ENCODE measurements at places on chromosomes 2 and 18.
A peak's percentile ranks its signal among the peaks of the same experiment; 100 is the strongest.

- peak; percentile 55 for DNase-seq
Observed at GRCh38 chr2:151560289-151560688, 150.6 kb downstream of the RIF1 start.

DNA sequence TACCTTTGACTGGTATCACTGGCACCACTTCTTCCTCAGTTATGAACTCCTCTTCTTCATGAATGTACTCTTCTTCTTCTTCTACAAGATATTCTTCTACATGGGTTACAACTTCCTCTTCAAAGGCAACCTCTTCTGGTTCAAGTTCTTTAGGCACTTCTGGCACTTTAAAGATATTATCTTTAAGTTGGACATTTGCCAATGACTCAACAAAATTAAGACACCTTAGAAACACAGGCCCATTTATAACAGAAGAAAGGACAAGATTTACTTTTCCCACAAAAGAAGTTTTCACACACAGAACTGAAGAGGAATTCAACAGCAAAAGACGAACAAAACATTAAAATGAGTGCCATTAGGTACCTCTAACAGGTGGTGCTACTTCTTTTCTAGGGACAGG, 127.3 kb downstream of the TTN start:
- no peak for DNase-seq

GRCh38 chr2:1224901-1225300, 188.4 kb upstream of the TPO start:
- DNase-seq: peak; percentile 4

GRCh38 chr18:9526458-9526857, 51.1 kb downstream of the RALBP1 start:
- no peak for DNase-seq

GRCh38 chr2:37552339-37552738, 119.1 kb downstream of the CDC42EP3 start:
- DNase-seq: no peak

- DNase-seq: peak; percentile 51
Observed at GRCh38 chr2:131031431-131031841, 61.8 kb downstream of the FAM168B start.

- peak; percentile 88 for DNase-seq
Observed at GRCh38 chr2:159399716-159400415, 113.4 kb upstream of the WDSUB1 start.

GRCh38 chr2:148675708-148676107, 31.2 kb downstream of the EPC2 start:
- peak; percentile 43 for DNase-seq

GRCh38 chr18:9466846-9467245, 8.5 kb upstream of the RALBP1 start:
- DNase-seq: peak; percentile 21

- no peak for DNase-seq
Observed at GRCh38 chr2:45723857-45724256, 72.4 kb downstream of the PRKCE start.

DNA sequence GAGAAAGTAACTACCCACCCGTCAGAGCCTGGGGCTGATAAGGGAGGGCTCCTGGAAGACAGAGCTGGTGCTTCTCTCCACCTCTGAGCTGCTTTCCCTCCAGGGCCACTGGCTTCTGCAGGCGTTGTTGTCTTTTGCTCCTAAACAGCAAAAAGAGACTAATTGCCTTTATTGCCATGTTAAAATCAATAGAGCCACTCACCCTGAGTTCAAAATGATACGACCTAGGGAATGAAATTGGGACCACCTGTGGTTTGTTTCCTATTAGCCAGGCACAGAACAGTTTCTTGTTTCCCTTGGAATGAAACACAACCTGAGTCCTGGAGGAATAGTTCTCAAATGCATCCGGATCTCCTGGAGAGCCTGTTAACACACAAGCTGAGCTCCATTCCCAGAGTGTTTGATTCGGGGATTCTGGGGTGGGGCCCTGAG, 45.8 kb downstream of the TCF7L1 start:
- no peak for DNase-seq

- no peak for DNase-seq
Observed at GRCh38 chr2:232927793-232928550, 57.9 kb downstream of the SNORC start.

DNA sequence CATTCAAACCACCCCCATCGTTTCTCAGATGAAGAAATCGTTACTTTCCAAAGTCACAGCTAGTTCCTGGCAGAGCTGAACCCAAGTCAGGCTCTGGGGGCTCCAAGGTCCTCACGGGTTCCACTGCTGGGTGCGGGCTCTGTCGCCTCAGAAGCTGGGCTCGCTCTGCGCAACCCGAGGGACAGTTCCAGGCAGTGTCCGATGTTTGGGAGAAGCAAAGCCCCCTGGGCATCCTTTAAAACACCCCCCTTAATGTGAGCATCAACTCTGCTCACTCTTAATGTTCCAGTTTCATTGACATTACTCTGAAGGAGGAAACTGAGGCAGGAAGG, 796 bp downstream of the AOX1 start:
- no peak for DNase-seq

GRCh38 chr18:10139783-10140410, 226.1 kb downstream of the VAPA start:
- peak; percentile 91 for DNase-seq

GRCh38 chr2:8472545-8473323, 209.1 kb upstream of the ID2 start:
- no peak for DNase-seq

DNA sequence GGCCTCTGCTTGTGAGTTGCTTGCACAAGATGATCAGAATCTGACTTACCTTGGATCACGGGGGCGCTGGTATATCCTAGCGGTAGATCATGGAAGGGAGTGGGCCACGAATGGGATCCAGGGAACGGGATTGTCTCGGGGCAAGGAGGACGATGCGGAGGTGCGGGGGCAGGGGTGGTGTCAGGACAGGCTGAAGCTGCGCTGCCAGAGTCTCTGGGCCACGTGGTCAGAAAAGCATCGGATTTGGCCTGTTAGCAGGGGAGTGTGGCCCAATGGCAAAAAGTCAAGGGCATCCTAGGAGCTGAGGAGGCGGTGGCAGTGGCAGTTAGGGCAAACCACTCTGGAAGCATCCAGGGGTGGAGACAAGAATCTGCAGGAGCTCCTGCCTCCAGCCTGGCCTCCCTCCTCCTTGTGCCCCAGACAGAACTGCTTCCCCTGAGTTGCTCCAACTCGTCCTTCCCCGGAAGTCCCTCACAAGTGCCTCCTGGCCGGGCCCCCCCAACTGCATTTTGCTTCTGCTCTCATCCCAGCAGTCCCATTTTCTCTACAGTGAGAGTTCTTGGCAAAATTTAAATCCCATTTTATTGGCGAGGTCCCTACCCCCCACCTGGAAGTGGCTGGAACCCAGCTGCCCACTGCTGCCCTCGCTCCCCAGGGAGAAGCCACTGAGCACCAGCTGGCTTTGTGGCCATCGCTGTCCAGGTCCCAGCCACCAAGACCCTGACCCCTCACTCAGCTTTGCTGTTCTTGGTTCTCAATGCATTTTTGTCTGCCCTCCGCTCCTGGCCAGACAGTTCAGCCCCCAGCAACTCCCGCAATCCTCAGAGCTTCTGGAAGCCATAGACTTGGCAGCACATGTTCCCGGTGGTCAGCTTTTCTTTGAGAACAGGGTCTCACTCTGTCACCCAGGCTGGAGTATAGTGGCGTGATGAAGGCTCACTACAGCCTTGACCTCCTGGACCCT, 5.6 kb upstream of the CCDC74B start:
- no peak for DNase-seq

- peak; percentile 97 for DNase-seq
Observed at GRCh38 chr2:164706522-164706921, 85.2 kb upstream of the GRB14 start.

DNA sequence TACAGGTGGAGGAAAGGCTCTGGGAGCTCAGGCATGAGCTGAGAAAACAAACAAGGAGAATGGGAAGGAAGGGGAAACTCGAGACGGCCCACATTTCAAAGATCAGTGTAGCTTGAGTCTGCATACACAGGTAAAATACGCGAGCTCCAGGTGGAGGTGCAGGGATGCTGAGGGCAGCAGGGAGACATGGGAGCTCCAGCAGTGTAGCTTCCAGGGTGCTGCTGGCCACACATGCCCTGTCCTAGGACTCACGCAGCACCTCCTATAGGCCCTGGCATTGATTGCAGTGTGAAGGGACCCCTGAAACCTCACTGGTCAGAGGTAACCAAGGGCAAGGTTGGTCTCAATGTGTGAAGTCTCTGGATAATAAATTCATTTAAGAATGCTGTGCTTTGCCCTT, 362.8 kb upstream of the HS6ST1 start:
- DNase-seq: no peak

DNA sequence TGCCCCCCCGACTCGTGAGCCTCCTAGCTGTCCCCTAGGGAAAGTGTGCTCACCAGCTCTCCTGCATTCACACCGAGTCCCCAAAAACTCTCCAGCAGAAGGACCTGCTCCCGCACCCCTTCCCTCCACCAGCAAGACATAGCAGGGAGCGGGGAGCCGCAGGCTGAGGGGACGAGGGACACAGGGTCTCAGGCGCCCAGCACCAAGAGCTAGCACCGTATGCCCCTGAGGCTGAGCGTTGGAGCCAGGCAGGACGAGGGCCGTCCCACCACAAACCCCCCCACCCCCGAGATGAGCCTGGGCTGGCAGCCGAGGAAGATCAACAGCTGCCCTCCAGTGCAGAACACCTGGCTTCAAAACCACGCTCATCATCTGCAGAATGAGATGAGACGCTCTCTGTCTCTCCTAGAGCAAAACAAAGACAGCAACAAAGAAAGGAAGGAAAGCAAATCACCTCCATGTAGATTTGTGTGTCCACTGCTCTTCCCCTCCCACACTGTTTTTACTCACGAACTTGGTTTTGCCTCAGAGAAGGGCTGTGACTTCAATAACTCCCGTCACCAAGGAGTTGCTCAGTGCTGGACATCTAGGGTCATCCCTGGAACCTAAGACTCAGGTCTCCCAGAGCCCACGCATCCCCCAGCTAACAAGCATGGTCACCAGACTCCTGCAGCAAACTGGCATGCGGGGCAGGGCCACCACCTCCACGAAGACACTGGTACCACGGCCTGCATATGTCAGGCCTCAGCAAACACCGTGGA, 39.7 kb upstream of the SALL3 start:
- DNase-seq: no peak

DNA sequence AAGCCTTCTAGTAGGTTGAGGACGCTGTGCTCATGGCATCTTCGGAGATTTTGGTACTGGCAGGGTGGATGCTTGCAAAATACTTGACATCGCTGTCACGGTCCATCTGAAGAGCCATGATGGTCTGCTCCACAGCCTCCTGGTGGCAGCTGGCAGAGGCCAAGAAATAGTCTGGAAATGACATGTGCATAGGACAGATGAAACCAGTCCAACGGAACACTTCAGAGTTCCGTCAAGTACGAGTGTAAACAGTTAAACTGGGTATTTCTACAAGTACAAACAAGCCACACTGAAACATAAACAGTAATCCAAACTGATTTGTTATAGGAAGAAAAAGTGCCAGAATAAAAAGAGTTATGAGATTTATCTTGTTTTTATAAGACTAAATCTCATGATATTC, 66.6 kb downstream of the PPP4R1 start:
- no peak for DNase-seq

- DNase-seq: no peak
Observed at GRCh38 chr18:64337018-64337417, 188.1 kb upstream of the LINC00305 start.

- DNase-seq: no peak
Observed at GRCh38 chr18:32346671-32347070, 124.0 kb downstream of the GAREM1 start.

GRCh38 chr18:9233771-9234440, 97.3 kb downstream of the ANKRD12 start:
- DNase-seq: no peak

All from EH (cell line).